ENCODE measurements at places on chromosomes 5 and 9.

DNA sequence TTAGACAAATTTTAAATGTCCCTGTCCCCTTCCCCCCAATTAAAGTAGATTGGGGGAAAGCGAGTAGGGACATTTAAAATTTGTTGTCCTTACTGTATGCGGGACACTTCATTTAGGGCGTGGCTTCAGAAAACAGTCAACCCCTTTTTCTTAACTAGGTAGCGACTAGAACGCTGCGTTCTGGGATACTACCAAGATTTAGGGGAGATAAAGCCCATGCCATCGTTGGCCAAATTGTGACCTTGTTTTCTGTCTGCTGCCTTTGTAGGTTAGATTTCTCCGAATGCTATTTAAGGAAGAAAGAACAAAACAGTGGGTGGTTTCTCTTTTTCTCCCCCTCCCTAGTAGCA is 1.2 kb downstream of the CKS2 start:
- no peak for DNase-seq

DNA sequence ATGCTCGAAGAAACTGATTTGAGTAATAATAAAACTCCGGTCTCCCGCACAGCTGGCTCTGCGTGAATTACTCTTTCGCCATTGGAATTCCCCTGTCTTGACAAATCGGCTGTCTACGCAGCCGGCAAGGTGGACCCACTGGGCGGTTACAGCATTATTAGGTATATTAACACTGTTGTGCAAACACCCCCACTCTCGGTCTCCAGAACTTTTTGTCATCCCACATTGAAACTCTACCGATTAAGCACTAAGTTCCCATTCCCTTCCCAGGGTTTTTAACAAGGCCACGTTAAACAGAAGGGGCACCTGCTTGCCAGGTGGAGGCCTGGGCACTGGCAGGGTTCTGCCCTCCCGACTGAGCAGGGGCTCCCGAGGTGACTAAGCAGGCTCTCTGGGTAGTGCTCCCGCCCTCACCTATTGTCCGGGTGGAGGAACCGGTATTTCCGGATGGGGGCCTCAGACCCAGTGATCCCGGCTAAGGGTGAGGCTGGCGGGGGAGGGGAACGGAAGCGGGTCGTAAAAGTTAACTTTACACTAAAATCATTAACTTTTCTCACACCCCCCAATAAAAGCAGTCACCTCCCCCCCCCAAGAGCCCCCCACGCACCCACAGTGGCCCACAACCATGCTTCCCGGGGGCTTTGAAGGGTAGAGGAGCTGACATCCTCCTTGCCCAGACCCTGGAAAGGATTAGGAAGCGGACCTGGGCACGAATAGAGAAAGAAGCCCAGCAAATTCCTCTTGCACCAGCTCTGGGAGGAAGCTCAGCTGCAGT is 53.5 kb upstream of the TJP2 start:
- DNase-seq: peak; percentile 96

- no peak for DNase-seq
Measured at GRCh38 chr5:113188436-113188835, 211.8 kb downstream of the DCP2 start.

DNA sequence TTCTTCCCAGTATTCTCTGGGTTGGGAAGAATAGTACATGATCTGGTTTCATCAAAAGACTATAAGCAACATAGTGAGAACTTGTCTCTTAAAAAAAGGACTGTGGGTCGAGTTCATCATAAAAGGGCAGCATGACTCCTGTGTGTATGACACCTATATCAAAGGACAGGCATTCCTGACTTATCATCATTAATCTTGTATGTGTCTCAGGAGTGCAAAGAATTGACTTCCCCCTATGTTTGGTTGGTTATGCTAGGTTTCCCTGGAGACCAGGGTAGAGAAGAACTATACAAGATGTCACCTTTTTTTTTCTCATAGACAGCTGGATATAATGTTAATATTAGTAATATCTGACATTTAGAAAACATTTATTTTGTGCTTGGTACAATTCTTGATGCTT is 173.1 kb upstream of the ANKRD55 start:
- DNase-seq: no peak

DNA sequence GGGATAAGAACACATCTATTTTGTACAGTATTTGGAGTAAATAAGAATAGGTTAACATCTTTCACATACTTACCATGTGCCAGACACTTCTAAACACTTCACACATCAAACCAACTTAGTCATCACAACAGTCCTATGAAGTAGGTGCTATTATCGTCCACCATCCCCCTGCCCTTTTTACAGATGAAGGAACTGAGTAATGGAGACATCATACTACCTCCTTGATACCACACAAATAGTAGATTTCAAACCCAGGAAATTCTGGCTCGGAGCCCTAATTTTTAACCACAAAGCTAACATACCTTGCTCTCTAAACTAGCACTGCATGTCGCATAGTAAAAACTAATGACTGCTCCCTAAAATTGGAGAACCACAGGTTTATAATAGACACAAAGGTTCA is 4.2 kb upstream of the ZNF366 start:
- no peak for DNase-seq

- DNase-seq: no peak
Measured at GRCh38 chr5:148898413-148899075, 72.1 kb downstream of the ADRB2 start.

DNA sequence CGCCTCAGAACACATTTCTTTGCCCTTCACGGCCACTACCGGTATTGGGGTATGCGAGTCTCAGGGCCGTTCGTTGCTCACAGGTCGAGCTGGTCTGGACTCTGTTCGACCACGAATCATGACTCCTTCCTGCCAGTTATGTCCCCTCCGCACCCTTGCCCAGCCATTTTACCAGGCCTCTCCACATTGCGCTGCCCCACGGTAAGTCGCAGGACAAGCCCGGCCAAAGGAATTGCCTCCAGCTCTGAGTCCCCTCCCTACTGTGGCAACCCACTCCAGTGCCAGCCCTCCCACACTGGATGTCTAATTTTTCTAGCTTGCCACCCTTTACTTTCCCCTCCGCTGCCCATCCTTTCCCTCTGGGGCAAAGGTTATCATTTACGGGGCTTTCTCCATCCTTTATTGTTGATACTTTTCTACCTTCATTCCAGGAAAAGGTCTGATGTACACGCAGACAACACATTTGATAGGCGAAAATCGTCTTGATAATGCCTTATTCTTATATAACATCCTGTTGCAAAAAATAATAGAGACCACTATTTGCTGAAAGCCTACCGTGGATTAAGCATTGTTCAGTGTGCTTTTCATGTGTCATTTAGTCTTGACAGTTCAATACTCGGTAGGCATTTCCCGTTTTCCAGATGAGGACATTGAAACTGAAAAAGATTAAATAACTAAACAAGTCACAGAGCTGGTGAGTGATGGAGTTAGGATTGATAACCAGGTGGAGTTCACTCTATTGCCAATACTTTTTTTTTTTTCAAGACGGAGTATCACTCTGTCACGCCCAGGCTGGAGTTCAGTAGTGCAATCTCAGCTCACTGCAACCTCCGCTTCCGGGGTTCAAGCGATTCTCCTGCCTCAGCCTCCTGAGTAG is 958 bp upstream of the HSPA5 start:
- no peak for DNase-seq

GRCh38 chr5:176583076-176583475 is 26.9 kb downstream of the GPRIN1 start:
- no peak for DNase-seq

GRCh38 chr9:92393686-92394085 is 10.7 kb downstream of the OGN start:
- DNase-seq: no peak

GRCh38 chr5:166123717-166124116 is 2167.7 kb upstream of the WWC1 start:
- DNase-seq: no peak

GRCh38 chr5:175489693-175490443 is 11.5 kb downstream of the SFXN1 start:
- no peak for DNase-seq

- no peak for DNase-seq
Measured at GRCh38 chr5:107809201-107810034, 138.7 kb upstream of the EFNA5 start.

- DNase-seq: no peak
Measured at GRCh38 chr5:77369566-77369965, 122.5 kb downstream of the WDR41 start.

DNA sequence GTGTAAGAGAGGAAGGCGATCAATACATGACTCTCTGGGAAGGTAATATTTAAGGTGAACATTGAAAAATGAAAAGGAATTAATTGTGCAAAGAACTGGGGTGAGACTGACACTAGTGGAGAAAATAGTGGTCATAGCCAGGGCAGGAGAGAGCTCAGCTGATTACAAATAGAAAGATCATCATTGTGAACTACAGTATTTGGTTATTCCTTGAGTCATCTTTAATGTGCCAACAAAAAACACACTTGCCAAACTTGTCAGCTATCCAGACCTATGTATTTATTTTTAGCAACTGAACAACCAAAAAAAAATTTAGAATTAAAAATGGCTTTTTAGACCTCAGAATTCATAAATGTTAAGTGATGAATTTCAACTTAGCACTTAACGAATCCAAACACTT is 749.8 kb upstream of the CDH9 start:
- no peak for DNase-seq

DNA sequence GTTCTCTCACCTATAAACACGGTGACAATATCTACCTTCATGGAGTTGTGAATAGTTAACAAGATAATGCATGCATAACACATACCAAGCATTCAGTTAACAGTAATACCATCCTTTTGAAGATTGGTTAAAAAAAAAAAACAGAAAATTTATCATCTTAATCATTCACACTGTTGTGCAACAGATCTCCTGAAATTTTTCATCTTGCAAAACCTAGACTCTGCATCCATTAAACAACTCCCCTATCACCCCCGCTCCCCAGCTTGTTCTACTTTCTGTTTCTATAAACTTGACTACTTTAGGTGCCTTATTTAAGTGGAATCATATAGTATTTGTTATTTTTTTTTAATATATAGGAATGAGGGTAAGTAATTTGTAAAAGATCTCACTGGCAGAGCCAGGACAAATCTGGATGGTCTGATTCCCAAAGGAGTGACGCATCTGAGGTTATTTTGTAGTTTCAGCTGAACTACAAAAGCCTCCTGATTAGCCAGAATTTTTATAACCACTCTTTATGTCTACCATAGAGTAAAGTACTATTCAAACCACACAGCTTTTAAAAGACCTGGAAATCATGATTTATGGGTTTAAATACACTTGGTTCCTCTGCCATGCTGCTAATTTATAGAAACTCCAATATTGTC is 93.0 kb downstream of the FANCC start:
- no peak for DNase-seq
